KG1 (cell line): ENCODE measurements at places on chromosomes 12 and 14.
A peak's percentile ranks its signal among the peaks of the same experiment; 100 is the strongest.

DNA sequence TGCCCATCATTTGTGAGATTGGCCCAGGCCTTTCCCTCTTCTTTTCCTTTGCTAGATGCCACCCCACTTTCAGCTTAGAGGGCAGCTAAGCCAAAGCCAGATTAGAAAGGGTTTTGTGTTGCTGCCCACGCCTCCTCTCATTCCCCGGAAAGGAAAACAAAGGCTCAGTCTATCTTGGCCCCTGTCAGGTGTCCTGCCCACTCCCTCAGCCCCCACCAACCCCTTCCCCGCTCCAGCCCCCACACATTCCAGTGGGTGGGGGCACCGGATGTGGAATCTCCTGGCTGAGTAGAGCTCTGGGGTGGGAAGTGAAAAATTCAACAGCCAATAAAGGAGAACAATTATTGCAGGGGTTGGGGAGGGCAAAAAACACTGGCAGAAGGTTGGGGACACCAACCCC, 2.2 kb downstream of the BLOC1S1 start:
- no peak for DNase-seq

- no peak for DNase-seq
Observed at GRCh38 chr12:76653342-76653741, 93.8 kb upstream of the OSBPL8 start.

DNA sequence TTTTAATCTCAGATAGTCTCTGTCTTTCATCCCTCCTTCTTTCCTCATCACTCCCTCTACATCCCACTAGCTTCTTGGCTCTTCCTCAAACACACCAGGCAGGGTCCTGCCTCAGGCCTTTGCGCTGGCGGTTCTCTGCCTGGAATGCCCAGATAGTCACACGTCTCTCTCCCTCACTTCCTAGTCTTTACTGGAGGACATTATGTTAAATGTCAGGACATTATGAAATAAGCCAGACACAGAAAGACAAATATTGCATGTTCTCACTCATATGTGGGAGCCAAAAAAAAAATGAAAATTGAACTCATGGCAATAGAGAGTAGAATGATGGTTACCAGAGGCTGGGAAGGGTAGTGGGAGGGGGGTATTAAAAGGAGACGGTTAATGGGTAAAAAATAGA, 442.0 kb downstream of the MED13L start:
- no peak for DNase-seq

GRCh38 chr14:28102001-28102400, 664.6 kb upstream of the FOXG1 start:
- no peak for DNase-seq

DNA sequence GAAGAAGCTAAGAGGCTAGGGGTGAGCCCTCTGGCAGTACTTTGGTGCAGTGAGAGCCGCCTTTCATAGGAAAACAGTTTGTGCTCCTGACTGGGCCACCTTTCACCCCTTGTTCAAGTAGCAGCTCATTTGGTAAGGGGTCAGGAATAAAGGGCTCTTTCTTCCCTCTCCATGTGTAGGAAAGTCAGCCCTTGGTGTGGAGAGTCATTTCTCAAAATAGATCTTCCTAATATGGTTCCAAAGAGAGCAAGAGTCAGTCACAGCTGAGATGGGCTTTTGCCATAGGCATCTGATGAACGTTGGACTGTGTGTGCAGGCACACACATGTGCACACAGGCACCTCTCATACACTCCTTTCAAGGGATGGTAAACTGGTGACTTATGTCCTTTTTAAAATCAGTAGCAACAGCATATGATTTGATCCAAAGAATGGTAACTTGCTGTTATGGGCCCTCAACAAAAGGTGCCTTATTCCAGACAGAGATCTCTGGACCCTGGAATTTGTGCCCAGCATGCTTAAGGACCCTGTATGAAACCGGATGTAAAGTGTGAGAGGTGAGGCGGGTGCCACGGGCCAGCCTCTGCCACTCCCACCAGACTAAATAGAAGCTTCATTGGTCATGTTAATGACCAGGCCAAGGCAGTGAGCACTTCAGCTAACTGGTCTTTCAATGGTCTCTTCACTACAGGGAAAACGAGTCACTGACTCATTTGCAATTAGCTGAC, 16.7 kb upstream of the RIC8B start:
- no peak for DNase-seq

- DNase-seq: no peak
Observed at GRCh38 chr12:131857908-131858850, 30.0 kb downstream of the MMP17 start.

DNA sequence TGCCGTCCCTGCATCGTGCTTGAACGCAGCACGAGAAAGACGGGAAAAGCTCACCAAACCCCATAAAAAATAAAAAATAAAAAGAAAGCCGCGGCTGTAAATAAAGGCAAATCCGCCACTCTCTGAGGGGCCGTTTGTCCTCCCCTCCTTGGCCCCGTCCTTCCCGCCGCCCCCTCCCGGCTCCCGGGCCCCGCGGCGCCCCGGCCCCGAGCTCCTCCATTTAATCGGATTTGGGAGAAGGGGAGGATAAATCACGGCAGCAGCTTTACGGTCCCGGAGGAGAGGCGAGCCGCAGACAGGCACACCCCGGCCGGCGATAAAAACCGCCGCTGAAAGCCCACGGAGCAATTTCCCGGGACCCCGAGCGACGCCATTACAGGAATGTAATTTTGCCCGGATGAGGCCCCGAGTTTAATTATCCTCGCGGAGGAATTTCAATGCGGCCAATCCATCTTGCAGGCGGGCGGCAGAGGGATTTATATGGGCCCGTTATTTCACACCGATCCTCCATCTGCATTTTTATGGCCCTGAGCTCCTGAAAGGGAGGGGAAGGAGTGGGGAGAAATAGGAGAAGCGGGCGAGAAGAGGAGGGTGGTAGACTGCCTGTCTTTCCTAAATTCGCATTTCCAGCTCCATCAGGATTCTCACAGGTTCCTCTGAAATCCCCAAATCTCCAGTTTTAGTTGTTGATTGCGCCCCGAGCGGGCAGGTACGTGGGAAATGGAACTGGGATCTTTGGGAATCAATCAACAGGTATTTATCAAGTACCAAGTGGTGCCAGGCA, 1.3 kb upstream of the ATP5MC2 start:
- no peak for DNase-seq

DNA sequence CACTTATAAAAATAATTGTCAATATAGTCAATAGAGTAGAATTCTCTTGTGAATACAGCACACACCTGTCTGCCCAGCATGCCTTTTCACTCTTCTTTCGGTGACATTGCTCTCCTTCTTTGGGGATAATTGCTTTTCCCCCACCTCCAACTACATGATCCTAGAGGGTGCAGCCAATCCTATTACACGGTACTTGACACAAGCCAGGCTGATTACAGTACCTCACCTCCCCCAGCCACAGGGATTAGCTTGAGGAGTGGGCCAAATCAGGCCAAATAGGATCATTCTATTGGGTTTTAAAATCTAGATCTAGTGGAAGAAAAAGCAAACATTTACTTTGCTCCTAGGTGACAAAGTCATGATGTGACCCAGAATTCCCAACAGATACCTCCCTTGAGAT, 16.8 kb upstream of the NFYB start:
- no peak for DNase-seq

GRCh38 chr14:85399186-85399585, 130.8 kb upstream of the FLRT2 start:
- DNase-seq: no peak

GRCh38 chr14:29271669-29272068, 505.1 kb downstream of the FOXG1 start:
- no peak for DNase-seq

GRCh38 chr14:92480856-92481255, 32.7 kb upstream of the RIN3 start:
- DNase-seq: no peak

DNA sequence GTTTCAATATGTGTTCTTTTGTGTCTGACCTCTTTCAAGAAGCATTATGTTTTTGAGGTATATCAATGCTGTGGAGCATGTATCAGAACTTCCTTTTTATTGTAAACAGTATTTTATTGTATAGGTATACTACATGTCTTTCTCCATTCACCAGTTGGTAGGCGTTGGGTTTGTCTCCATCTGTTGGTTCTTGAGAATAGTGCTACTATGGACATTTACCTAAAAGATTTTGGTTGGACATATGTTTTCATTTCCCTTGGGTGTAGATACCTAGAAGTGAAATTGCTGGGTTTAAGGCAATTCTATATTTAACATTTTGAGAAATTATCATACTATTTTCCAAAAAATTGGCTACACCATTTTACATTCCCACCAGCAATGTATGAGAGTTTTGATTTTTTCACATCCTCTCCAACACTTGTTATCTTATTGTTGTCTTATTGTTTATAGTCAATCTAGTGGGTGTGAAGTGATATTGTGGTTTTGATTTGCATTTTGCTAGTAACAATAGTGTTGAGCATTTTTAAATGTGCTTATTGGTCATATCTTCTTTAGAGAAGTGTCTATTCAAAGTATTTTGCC, 409.2 kb downstream of the IPO8 start:
- no peak for DNase-seq

- no peak for DNase-seq
Observed at GRCh38 chr14:50012644-50013043, 103.7 kb downstream of the VCPKMT start.

DNA sequence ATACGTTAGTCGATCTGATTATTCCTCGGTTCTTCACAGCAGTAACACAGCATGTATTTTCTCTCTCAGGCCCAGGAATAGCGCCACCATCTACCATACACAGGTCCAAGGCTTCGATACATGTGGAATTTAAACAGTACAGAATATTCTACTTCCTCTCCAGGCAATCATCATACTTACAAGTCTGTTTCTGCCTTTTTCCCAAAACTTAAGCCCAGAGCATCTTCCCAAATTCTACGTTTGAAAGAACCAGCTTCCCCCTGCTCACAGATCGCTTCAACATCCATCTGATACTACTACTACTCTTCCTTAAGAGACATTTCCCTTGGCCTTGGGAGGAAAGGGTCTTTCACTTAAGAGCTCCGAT, 626 bp downstream of the TXNDC16 start:
- peak; percentile 55 for DNase-seq

DNA sequence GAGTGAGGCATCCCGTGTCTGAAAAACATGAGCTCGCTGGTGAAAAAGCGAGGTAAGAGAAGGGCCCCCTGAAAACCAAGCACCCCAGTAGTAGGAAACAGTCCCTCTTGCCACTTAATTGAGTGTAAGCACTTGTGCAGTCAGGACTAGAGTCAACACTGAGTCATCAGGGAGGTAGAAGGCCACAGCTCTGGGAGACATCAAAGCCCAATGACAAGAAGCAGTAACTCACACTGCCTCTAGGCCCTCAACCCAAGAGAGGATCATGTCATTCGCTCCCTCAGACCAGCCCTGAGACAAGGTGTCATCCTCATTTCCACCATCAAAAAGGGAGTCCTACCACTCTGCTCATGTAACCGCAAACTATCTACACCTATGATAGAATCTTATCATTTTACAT, 17.8 kb downstream of the POMT2 start:
- DNase-seq: no peak

DNA sequence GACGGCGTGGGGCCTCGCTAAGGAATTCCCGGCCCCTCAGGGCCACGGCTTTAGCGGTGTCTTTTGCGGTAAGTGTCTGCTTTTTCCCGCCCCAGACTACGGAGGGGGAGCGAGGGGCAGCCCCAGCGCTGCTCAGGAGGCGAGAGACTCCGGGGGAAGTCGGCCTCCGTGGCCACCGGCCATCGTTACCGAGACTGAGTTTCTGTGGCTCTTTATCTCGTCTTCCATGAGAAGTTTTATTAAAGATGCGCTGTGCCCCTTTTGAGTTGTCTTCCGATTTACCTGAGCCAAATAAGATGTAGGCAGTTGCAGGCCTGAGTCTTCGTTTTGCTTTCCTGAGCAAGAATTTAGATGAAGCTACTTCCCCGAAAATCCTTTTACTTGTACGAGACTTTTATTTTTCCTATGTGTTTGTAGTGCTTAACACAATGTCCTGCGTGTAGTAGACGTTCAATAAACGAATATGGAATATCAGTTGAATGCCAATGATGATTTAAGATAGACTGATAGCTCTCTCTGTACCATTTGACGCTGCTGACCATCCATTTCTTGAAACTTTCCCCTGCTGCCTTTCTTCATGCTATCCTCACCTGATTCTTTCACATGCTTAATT, 462 bp downstream of the SRP54 start:
- DNase-seq: no peak

DNA sequence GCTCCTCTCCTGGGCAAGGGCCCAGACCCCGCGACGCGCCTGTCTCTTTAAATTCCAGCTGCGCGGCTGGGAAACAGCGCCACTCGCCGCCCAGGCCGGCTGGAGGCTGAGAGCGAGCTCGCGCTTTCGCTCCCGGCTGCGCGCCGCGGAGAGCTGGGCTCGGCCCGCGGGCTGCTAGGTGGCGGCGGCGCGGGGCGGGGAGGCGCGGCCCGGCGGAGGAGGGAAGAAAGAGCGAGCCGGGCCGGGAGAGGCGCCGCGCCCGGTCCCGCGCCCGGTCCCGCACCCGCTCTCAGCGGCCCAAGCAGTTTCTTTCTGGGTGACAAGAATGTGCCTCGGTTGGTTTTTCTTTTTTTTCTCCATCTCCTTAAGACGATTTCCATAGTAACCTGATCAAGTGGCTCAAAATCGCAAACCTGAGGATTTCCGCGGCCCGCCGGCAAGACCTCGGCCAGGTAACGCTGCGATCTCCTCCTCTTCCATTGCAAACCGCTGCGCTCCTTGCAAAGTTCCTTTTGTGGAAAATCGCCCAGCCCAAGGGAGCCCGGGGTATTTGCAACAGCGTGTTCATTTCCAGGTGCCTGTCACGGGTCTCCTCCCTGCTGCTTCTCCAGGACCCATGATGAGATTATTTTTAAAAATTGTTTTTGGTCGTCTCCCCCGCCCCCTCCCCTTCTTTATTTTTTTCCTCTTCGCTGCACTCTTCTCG, 259.5 kb upstream of the E2F7 start:
- no peak for DNase-seq

- no peak for DNase-seq
Observed at GRCh38 chr12:108647585-108648287, 14.0 kb upstream of the SELPLG start.

DNA sequence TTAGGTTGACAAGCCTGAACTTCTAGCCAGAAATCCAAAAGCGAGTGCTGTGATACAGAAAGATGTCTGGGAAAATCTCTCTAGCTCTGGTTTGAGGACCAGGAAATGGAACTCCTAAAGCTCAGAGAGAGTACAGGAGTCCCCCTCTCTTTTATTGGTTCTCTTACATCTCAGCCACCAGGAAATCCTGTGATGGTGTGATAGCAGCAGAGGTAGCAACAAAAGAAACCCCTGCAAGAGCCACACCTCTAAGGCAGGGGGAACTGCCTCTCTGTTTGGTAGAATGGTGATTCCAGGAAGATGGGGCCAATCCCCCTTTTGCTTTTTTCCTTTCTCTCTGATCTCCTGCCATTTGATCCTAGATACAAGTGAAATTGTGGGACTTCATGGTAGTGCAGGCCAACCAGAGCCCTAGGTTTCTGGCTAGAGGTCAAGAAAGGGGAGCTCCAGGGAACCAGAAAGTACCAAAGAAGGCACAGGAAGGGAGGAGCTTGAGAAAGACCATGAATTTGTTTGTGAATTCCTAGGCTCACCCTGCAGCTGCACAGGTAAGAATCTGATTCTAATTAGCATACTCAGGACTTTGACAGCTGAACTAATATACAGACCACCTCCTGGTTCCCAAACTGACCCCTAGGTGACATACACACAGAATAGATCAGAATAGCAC, 88.5 kb downstream of the PAPLN start:
- no peak for DNase-seq
